Glomerular endothelial cell (primary cell): ENCODE measurements at places on chromosomes 3 and 15. TPM values are rescaled to one million over a fixed set of nuclear protein-coding genes. Genes with fewer than 3 reads are reported as not detected.

DNA sequence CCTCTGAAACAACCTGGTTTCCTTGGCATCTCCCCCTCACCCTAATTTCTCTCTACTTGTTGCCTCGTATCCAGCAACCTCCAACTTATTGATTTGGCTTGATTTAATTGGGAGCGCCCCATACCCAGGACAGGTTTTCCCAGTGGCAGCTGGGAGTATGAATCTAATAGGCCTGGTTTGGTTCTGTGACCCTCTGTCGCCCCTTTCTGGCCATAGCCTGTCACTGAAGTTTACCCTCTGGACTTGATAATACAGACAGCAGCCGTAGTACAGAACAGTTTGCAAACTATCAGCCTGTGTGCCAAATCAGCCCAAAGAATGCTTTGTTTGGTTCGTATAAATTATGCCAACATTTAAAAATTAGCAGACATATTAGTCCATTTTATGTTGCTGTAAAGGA, 525.1 kb upstream of the GOLIM4 start:
- no peak for DNase-seq

GRCh38 chr15:51368751-51369450, 27.4 kb downstream of the GLDN start:
- no peak for DNase-seq

GPR27 gene
- 0.19 TPM in 1 of 2 replicates, not detected in the other for total RNA-seq

GNAT1 gene
- total RNA-seq = not detected in 2 replicates

- no peak for DNase-seq
Measured at GRCh38 chr3:53616321-53616720, 121.9 kb downstream of the CACNA1D start.
